ENCODE measurements at places on chromosomes 4 and X. TPM values are rescaled to one million over a fixed set of nuclear protein-coding genes. Genes with fewer than 3 reads are reported as not detected.
A peak's percentile ranks its signal among the peaks of the same experiment; 100 is the strongest.

ESX1 gene
- total RNA-seq: not detected

CT83 gene
- not detected for total RNA-seq

NSG1 gene
- 0.86 TPM for total RNA-seq

GRCh38 chr4:8332038-8332857, 62.7 kb downstream of the HTRA3 start:
- DNase-seq: no peak

SLC2A9 gene
- 0.43 TPM for total RNA-seq

DNA sequence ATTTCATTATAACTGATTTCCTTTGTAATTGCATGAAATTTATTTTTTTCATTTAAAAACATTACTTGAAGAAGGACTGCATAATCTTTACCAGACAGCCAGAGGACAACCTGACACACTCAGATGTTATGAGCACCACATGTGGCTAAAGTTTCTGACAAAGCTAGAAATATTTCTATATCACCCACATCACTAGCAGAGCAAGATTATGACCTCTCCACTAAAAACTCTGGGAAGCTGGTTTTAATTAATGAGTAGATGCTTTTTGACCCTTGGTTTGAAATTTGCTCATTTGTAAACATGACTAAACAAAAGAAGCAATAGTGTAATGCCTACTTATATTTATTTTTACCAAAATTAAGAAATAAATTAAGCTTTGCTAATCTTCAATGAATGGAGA, 661.5 kb upstream of the EPHA5 start:
- DNase-seq: no peak

- peak; percentile 71 for DNase-seq
Measured at GRCh38 chrX:16033331-16033730, 90.0 kb upstream of the GRPR start.

OTC gene
- total RNA-seq: not detected

GLRA2 gene
- not detected for total RNA-seq

- no peak for DNase-seq
Measured at GRCh38 chr4:25654031-25654970, 1.4 kb upstream of the SLC34A2 start.

TREX2 gene
- 1.9 TPM for total RNA-seq

GRCh38 chr4:26621366-26621765, 37.5 kb downstream of the TBC1D19 start:
- no peak for DNase-seq
